Islet precursor cell (in vitro differentiated cells): ENCODE measurements at places on chromosomes 16 and 17.

DNA sequence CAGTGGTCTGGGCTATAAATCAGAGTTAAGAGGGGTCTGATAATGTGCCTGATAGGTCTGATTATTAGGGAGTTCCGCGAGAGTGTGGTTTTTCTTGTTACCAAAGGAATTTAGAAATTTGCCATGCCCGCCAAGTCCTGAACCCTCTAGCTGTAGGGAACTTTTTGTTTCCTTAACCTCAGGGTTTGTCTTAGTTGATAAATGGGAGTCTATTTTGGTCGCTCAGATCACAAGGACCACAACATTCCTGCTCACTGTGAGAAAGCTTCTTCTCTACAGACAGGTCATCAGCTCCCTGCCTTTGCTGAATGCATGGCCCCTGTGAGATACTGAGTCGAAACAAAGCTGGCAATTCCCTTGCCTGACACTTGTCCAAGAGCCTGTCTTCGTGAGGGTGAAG is 497.8 kb downstream of the HS3ST4 start:
- DNase-seq = peak; percentile 77

GRCh38 chr16:86222965-86223551 is 287.3 kb upstream of the FOXF1 start:
- no peak for DNase-seq

- peak; percentile 74 for DNase-seq
Observed at GRCh38 chr17:19238167-19238505, 970 bp downstream of the EPN2 start.

DNA sequence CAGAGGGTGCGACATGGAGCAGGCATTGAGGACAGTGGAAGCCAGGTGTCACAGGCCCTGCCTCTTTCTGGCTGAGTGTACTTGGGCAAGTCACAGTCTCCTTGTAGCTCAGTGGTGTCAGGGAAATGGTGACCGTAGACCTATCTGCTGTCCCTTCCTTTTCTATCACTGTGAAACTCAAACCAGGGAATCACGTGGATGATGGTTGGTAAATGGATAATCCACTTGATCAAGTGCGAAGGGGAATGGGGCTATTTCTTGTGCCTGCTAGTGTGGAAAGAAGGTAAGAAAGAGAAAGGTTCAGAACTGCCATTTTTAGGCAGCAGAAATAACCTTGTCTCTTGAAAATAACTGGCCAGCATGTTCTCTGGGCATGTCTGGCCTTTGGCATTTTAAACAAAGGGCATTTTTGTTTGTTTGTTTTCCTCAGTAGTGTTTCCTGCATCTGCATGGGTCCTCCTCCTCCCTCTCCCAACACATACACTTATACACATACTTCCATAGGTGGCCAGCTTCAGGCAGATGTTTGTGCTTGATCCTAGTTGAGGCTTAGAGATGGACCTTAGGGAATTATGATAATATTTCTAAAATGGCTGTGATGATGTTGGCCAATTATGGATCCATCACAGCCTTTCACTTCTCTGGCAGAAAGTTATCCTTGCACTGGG is 7.1 kb downstream of the TBX4 start:
- no peak for DNase-seq

DNA sequence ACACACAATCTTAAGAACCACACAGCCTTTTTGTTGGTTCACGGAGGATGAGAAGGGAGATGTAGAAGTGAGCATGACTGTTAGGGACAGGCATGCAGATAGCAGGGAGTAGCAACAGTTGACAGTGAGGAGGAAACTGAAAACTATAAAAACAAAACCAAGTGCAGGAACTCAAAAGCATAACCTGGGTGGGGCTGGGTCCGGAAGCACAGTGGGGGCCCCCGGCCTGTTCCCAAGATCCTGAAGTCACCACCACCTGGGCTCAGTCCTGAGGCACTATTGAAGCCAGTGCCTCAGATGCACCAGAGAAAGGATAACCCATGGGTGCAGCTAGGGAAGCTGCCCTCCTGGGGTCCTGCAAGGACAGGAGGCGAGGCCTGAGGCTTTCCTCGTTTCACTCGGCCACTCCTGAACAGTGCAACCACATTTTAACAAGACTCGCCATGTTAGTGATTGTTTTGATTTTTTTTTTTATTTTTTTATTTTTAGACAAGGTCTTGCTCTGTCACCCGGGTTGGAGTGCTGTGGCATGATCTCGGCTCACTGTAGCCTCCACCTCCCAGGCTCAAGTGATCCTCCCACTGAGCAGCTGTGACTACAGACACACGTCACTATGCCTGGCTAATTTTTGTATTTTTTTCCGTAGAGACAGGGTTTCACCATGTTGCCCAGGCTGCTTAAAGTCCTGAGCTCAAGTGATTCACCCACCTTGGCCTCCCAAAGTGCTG is 27.7 kb upstream of the CBX4 start:
- no peak for DNase-seq

- DNase-seq = no peak
Observed at GRCh38 chr16:67804853-67805542, 1.4 kb downstream of the RANBP10 start.
